Fibroblast of skin of left biceps (primary cell): ENCODE measurements at places on chromosomes 1 and 21.
A peak's percentile ranks its signal among the peaks of the same experiment; 100 is the strongest.

GRCh38 chr1:40532844-40533424 is 1.5 kb downstream of the ZNF684 start:
- DNase-seq = no peak

DNA sequence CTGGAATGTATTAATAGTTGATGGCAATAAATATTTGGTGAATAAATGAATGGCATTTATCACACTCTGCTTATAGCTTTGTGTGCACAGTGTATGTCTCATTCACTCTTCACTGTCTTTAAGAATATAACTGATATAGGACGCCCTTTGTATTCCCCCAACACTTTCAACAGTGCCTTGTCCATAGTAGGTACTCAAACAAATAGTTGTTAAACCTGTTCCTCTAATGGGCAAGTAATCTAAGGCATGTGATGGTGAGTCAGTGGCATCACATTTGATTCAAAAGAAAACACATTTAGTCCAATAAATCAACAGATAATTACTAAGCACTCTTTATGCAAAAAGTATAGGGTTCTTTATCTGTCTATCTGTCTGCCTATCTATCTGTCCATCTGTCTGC is 11.2 kb upstream of the RXRG start:
- no peak for DNase-seq

DNA sequence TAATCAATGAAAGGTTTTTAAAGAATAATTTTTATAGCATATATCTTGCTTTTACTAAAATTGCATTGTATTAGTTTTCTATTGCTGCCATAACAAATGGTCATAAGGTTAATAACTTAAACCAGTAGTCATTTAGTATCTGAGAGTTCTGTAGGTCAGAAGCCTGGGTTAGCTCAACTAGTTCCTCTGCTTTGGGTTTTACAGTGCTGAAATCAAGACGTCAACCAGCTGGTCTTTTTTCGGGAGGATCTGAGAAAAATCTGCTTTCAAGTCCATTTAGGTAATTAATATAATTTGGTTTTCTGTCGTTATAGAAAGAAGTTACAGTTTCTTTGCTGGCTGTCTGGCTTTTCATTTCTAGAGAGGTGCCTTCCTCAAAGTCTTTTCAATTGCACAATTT is 577.7 kb downstream of the MRPL39 start:
- no peak for DNase-seq

DNA sequence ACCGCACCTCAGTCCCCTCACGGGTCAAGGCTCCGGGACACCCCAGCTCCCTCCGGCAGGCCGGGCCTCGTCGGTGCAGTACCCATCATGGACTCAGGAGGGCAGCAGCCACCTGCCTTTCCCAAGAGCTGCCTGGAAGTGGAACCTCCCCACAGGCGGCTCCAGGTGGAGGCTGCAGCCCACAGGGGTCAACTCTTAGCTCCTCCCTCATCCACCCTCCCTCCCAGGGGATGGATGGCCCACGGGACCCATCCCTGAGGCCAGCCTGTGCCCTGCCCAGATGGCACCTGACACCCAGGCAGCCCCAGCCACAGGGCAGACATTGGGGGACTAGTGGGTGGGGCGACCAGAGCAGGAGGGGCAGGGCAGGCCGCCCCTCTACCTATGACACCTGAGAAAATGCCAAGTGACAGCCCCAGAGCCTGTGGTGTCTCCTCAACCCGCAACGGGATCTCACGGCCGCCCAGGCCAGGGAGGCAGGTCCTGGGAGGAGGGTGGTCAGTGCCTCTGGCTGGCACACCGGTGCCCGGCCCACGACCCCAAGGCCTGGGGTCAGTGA is 1.2 kb upstream of the ARHGEF16 start:
- no peak for DNase-seq

- no peak for DNase-seq
These were observed 798.1 kb downstream of the ADGRL2 start for GRCh38 chr1:82598812-82599211.

DNA sequence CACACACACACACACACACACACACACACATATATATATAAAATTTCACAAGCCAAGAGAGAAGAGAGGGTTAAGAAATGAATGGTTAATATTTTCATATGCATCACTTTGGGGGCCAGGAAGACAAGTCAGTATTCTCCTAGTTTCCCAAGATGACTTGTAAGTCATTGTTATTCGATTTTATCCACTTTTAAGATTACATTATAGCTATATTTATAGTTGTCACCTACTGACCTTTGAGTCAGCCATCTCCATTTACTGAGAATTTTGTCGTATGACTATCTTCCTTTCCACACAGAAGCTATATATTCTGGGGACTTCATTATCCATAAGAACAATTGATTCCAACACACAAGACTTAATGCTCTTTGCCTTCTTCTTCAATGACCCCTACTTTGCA is 8.9 kb downstream of the LYST start:
- DNase-seq = no peak

GRCh38 chr1:111852261-111852721 is 96.6 kb downstream of the DDX20 start:
- DNase-seq = no peak

DNA sequence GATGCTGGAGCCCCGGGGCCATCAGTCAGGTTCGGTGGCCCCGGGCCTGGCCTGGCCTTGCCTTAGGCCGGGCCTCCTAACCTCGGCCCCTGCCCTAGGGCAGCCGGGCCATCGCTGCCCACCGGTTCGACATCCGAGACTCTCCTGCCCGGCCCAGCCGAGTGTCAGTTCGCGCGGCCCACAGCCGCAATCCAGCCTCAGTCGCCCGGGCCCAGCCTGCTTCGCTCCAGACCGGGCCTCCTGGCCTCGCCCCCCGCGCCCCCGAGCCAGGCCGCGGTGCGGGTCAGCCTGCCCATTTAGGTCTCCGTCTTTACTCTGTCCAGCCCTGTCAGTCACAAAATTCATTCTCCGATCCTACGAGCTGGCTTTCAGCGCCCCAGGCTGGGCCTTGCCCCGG is 777 bp downstream of the LRRC41 start:
- DNase-seq = no peak

- DNase-seq = no peak
These were observed 112.0 kb downstream of the ST3GAL3 start for GRCh38 chr1:43819357-43819756.

- no peak for DNase-seq
These were observed 42.0 kb downstream of the UBIAD1 start for GRCh38 chr1:11314959-11315358.

DNA sequence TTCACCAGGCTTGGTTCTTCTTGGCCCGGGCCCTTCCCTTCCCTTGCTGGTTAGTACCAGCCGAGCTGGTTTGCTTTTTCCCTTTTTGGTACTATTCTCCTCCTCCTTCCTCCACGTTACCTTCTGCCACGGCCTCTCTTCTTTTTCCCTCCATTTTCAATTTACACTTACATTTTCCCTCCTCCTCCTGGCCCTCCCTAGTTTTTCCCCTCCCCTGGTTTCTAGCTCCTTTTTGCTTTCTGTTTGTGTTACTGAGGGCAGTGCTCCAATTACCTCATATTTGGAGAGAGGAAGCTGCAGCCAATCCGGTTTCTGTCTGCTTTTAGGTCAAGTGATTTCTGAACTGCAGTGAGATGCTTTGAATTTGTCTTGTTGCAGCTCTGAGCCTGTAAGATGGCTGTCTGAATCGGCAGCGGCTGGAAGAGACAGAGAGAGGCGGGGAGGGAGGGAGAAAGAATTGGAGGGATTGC is 63.7 kb downstream of the MACF1 start:
- peak; percentile 59 for DNase-seq

- DNase-seq = no peak
These were observed 5.0 kb downstream of the CLDN19 start for GRCh38 chr1:42735056-42735455.

- DNase-seq = no peak
These were observed 215.5 kb upstream of the USP25 start for GRCh38 chr21:15514073-15514946.

DNA sequence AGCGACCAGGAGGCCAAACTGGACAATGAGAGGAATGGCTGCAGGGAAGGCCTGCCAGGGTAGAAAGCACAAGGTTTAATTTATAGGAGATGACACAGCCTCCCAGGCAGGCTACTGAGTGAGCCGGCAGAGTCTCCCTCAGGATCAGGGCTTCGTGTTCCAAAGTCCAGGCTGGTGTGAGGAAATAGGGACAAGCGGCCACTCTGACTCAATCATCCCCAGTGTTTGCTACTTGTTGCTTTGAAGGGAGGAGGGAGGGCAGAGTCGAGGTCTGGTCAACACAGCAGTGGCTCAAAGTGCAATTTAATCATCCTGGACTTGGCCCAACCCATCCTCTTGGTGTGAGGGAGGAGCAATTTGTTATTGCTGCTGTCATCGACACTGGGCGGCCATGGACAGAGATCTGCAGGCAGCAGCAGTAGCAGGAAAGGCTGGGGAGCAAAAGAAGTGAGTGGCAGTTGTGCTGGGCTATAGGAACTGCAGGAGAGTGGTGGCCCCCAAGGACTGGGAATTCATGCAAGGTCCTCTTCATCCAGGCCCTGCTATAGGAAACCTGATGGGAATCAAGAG is 27.5 kb downstream of the TBX15 start:
- no peak for DNase-seq

GRCh38 chr21:45438391-45439145 is 33.6 kb downstream of the COL18A1 start:
- no peak for DNase-seq

DNA sequence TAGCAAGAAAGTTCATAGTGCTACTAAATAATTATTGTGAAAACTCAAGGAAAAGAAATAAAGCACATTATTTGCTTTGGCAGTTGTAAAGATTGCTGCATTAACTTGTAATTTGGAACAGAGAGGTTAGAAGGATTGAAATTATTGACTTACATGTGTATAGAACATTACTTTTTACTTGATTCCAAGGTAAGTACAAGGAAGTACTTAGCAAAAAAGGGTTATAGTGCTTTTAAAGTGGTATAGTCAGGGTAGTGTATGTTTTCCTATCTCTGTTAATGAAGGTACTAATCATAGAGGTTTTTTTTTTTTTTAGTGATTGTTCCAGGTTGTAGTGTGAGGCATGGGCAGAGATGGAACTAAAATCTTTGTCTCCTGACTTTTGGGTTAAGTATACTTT is 29.4 kb downstream of the MAN1A2 start:
- DNase-seq = no peak

DNA sequence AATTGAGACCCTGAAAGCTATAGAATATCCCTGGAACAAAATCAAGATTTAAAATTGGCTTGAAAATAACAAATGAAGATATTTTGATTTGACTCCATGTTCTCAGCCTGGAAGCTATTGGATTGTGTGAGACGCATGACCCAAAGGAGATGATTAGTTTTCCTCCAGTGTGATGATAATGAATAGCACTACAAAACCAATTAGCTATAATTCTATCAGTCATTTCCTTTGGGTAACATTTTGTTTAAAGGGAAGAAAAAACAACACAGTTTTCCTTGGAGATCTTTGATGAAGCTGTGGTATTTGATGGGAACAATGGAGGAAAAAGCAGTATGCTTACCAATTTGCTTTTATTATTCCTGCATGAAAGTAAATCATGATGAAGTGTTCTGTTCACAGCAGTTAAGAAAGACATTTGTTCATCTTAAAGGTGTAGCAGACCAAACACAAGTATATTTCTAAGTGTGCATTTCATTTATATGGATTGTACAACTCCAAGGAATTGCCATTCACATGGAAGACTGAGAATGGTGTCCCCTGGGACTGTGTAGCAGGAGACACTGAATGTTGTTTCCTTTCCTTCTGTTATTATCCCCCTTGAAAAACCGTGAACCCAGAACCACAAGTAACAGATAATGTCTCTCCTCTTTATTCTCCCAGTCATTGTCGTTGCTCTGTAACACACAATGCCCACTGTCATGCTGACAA is 111.4 kb downstream of the CACHD1 start:
- no peak for DNase-seq

DNA sequence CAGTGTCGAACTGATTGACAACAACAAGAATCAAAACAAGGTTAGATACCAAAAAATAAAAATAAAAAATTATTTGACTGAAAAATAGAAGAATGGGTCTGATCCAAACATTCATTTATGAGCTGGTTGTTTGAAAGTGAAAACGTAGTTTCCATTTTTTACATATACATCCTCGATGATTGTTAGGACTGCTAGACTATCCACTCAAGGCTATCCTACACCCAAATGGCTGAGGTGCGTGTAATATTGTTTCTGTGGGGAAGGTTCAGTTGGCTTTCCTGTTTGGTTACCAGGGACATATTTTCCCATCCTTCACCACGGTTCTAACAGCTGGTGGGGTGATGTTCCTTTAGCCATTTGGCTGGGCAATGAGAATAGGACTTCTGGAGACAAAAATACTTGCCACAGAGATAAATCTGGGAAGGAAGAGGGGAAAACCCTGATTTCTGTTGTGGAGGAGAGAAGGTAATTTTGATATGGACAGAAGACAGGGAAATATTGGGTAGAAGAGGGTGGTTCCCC is 66.3 kb downstream of the MAP3K7CL start:
- DNase-seq = no peak

- no peak for DNase-seq
These were observed 345.0 kb downstream of the DISC1 start for GRCh38 chr1:231971397-231972110.

DNA sequence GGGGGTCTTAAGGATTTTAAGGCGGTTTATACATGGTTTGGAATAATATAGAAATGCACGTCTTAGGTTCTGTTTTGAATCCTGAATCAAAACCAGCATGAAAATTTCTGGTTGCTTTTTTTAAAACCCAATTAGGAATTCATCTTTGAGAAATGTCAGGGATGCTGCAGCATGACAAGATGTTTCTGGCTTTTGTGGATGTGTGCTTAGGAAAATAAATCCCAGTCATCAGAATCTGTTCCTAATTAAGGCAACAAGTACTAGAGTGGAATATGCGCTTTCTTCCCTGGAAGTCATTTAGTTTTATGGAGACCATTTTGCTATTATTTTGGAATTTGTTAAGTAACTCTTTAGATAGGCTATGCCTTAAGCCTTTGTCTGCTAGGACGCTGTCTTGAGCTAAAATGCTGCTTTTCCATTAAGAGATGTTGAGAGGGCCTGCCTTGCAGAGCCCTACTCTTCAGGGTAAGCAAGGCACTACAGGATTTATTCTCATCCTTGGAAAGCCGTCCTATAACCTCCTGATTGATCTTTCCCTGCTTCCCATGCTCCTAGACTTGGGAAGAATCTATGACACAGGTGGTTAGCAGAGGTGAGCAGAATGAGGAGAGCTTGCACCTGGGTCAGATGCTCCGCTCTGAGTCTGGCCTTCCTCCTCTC is 332.8 kb downstream of the DISC1 start:
- DNase-seq = peak; percentile 67

DNA sequence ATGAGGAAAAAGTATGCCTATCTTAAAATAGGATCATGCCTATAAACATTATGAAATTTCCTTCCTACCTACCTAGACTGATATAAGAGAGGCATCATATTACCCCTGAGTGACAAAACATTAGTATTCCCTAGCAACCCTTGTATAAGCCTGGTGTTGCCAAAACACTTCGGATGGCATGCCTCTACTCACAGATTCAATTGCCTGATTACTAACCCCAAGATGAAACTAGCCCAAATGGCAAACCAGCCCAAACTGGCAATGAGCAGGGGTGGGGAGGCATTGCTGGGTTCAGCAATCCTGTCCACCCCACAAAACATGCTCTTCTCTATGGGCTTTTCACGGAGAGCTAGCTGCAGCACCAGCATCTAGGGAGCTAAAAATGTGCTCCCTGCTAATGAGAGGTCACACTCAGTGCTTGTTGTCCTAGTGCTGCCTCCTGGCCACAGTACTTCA is 13.9 kb downstream of the PALMD start:
- no peak for DNase-seq
